B cell (primary cell): ENCODE measurements at places on chromosomes 7 and 10.

- DNase-seq, result no peak
Observed at GRCh38 chr7:132183781-132184380, 392.4 kb downstream of the PLXNA4 start.

DNA sequence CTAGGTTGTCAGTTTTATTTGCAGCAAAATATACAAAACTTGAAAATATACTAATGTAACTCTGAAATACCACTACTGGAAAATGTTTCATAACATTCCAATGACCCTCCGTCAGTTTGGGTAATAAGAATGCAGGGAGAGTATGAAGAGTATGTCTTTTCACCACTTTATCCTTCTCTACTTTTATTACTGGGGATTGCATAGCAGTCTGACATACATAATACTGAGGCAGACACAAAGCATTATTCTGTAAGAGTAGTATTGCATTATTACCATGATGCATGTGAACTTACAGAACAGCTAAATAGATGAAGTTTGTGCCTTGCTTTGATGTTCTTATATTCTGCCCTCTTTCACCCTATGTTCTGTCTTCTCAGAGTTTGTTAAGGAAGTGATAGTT is 151.8 kb upstream of the TPK1 start:
- no peak for DNase-seq

GRCh38 chr10:14294347-14295059 is 36.2 kb downstream of the FRMD4A start:
- DNase-seq, result no peak

DNA sequence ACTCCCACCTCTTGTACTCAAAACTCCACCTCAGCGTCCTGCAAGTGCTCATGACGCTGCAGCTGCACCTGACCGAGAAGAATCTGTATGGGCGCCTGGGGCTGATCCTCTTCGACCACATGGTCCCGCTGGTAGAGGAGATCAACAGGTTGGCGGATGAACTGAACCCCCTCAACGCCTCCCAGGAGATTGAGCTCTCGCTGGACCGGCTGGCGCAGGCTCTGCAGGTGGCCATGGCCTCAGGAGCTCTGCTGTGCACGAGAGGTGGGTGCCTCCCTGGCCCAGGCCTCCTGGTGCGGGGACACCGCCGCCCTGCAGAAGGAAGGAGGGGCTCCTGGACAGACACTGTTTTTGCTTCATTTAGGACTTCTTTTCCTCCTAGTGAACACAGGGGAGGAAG is 10.3 kb downstream of the INTS15 start:
- no peak for DNase-seq

GRCh38 chr10:54940418-54940817 is 139.4 kb upstream of the PCDH15 start:
- no peak for DNase-seq

GRCh38 chr7:2138146-2138765 is 94.5 kb downstream of the MAD1L1 start:
- peak; percentile 86 for DNase-seq

- no peak for DNase-seq
Observed at GRCh38 chr10:78319371-78319770, 285.7 kb downstream of the RPS24 start.

- DNase-seq, result no peak
Observed at GRCh38 chr7:11191574-11192220, 218.0 kb downstream of the PHF14 start.

DNA sequence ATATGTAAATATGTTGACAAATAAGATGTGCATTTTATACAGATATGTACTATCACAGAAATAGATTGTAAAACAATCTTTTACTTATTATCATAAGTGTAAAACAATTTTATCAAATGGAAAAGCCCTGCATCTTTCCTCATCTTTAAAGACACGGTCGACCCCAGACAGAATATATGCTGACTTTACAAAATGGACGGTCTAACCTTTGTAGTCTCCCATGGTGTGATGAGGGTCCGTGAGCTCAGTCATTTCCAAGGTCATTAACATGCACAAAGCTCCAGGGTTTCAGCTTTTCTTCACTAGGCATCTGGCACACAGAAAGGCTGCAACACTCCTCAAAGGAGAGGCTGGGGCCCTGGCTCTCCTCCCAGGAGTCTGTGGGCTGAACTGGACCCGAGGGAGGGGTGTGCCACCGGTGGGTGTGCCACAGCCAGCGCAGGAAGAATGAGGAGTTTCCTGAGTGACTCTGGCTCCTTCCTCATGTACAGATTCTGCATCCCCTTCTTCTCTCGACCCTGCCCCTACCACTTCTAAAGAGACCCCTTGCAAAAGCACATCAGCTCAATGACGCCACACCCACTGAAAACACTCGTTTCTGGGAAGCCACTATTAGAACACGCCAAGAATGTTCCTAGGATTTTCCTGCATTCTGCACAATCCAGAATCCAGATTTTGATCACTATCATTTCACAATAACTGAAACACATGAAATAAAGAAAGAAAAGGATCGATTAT is 26.2 kb upstream of the ABLIM1 start:
- no peak for DNase-seq

GRCh38 chr10:126014309-126014708 is 117.9 kb downstream of the FANK1 start:
- no peak for DNase-seq

GRCh38 chr10:75230600-75231038 is 5.1 kb downstream of the COMTD1 start:
- DNase-seq, result peak; percentile 92

DNA sequence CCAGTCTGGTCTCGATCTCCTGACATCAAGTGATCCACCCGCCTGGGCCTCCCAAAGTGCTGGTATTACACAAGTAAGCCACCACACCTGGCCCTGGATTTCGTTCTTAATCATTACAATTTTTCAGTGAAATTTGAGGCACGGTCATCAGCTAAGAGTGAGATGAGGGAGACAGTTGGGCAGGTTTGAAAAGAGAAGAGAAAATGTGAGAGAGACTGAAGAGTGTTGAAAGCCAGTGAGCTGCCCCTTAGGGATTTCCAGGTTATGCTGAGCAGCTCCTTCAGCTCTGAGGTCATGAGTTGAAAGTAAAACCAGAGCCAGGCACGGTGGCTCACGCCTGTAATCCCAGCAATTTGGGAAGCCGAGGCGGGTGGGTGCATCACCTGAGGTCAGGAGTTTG is 5.9 kb upstream of the UPF2 start:
- no peak for DNase-seq

DNA sequence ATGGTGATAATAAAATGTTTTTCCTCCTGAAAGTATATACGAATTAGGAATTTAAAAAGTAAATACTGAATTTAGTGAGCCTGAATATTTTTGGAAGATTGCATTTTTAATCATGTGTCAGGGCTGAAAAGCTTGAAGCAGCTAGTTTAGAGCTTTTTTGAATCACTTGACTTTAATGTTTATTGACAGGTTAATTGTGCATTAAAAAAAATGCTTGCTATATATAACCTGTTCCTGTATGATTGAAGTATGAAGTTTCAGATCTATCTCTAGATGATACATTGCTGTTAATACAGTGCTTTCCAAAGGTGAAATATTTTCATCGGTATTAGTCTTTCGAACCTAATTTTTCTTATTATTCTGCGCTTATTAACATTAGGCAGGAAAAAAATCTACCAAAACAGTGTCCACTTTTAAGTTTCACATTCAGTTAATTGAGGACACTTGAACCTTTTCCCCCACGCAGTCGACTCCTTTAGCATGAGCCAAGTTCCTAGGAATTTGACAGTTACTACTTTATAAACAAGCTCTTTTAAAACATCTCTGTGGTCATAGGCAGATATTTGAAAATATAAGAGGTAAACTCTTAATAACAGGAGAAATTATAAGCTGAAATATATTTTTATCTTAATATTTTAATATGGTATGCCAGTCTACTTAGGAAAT is 187.1 kb downstream of the MLLT10 start:
- no peak for DNase-seq

DNA sequence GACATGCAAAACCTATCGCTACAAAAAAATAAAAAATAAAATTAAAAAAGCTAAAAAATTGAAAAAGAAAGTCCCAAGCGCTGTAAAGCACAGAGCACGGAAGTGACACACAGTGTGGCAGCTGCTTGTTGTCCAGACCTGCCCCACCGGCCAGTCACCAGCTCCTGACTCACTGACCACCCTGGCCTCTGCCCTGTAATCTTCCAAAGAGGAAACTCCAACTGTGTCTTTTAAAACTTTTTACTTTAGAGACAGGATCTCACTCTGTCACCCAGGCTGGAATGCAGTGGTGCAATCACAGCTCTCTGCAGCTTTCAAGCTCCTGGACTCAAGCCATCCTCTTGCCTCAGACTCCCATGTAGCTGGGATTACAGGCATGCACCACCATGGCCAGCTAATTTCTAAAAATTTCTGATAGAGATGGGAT is 23.6 kb downstream of the GNA12 start:
- no peak for DNase-seq

- DNase-seq, result no peak
Observed at GRCh38 chr10:14023673-14024328, 306.9 kb downstream of the FRMD4A start.

- no peak for DNase-seq
Observed at GRCh38 chr10:96415891-96416554, 57.2 kb upstream of the OPALIN start.

DNA sequence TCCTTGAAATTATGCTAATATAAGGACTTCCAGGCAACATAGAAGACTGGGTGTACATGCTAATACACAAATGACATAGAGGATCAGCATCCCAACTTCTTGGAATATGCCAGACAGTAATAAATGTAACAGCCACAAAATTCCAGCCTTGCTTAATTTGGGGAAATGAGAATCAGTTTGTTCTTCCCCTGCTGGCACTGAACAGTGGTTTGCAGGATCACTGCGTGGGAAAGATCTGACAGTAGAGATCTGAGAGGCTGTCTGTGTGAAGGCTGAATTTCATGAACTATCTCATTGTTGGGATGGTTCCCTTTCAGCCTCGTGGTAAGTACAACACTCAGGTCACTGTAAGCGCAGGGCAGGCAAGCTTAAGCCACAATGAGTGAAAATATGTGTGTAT is 1078.0 kb downstream of the LRMDA start:
- no peak for DNase-seq

- DNase-seq, result no peak
Observed at GRCh38 chr7:22695476-22696132, 31.4 kb upstream of the IL6 start.

GRCh38 chr10:7035126-7035761 is 375.6 kb downstream of the SFMBT2 start:
- DNase-seq, result no peak

GRCh38 chr7:112150823-112151641 is 55.2 kb downstream of the DOCK4 start:
- DNase-seq, result no peak

GRCh38 chr10:50431791-50432190 is 180.5 kb upstream of the ASAH2 start:
- DNase-seq, result no peak

- DNase-seq, result no peak
Observed at GRCh38 chr10:30821261-30821993, 191.9 kb upstream of the LYZL2 start.

DNA sequence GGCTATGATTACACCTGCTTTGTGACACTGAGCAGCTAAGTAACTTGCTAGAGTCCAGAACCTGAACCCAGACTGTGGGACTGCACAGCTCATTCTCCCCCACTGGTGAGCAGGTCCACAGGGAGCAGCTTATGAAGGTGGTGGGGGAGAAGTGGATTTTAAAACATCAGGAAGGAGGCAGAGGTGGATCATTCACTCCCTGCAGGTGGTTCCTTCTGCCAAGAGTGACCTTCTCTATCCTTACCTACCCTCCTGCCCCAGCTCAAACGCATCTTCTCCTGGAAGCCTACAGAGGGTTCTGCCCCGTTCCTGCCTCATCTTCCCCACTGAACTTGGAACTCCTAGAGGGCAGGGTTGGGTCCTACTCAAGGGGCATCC is 539 bp upstream of the FAM241B start:
- DNase-seq, result no peak
